ENCODE measurements at places on chromosomes 2 and 18. TPM values are rescaled to one million over a fixed set of nuclear protein-coding genes. Genes with fewer than 3 reads are reported as not detected.

The RTKN gene
- total RNA-seq = 79.9 TPM

The MERTK gene
- 13.1 TPM for total RNA-seq

The CHRND gene
- not detected for total RNA-seq

The DUSP28 gene
- total RNA-seq = 2.7 TPM

The ANO7 gene
- total RNA-seq = 2.4 TPM

The POLR1A gene
- 13.4 TPM for total RNA-seq

The ASXL2 gene
- total RNA-seq = 13.4 TPM

The VWA3B gene
- total RNA-seq = 0.14 TPM

The DSC2 gene
- total RNA-seq = 6.3 TPM

The NEU4 gene
- 87.1 TPM for total RNA-seq

All from right lobe of liver (tissue), 6 donors.